ENCODE measurements at places on chromosomes 7 and 10.

- DNase-seq = peak; percentile 88
Observed at GRCh38 chr7:25259487-25260243, 31.4 kb upstream of the NPVF start.

GRCh38 chr7:108347616-108348015, 108.6 kb downstream of the NRCAM start:
- peak; percentile 27 for DNase-seq

GRCh38 chr7:151251328-151251688, 2.8 kb upstream of the SMARCD3 start:
- DNase-seq = no peak

- no peak for DNase-seq
Observed at GRCh38 chr7:63070696-63071095, 928.0 kb upstream of the ZNF722 start.

DNA sequence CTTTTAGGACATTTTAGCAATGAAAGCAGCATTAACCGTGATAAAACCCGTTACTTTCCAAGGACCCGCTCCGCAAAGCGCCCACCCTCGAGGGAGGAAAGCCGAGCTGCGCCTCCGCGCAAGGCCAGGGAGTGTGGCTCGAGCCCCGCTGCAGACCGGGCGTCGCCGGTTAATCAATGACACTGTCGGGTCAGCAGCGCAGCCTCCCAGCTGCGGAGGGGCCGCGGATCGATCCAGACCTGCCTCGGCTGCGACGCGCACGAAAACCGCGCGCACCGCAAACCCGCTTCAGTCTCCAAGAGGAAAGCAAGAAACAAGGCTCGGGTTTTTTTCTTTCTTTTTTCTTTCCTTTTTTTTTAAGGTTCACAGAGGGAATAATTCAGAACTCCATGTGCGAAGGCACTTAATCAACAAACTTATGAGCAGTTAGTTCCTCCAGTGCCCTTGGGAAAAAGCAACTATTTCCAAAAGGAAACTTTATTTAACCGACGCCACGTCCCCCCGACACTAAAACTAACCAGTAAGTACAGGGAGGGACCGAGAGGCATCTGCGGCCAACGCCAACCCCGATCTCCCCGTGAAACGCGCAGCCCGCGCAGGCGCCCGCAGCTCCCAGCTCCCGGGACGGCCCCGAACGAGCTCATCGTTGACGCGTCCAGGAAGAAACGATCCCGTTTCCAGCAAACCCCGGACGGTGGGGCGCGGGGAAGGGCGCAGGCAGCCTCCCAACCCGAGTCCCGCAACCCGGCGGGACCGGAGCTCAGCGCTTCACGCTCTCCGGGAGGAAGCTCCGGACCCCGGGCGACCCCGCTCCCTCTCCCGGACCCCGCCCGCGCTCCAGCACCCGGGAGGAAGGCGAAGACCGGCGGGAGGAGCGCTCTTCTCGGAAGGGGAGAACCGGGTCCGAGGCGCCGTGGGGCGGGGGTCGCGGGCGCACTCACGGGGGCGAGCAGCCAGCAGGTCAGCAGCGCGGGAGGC, 598 bp downstream of the VIPR2 start:
- no peak for DNase-seq

GRCh38 chr10:9877978-9878377, 1139.7 kb upstream of the CELF2 start:
- DNase-seq = no peak

DNA sequence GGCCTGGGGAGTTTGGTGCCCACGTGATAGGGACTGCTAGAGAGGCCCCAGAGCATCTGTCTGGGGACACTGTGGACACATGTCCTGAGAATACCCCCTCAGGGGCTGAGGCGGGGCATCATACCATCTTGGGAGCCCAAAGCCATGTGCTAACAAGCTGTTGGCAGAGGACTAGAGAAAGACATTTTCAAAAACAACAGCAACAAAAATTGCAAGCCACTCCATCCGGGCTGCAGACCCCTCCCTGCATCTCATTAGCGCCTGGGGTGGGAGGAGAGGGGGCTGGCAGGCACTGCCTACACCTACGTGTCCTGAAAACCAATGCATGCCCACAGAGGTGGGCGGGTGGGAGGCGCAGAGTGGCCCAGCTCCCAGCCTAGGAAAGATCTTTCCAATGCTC, 507.4 kb upstream of the PODXL start:
- DNase-seq = no peak

DNA sequence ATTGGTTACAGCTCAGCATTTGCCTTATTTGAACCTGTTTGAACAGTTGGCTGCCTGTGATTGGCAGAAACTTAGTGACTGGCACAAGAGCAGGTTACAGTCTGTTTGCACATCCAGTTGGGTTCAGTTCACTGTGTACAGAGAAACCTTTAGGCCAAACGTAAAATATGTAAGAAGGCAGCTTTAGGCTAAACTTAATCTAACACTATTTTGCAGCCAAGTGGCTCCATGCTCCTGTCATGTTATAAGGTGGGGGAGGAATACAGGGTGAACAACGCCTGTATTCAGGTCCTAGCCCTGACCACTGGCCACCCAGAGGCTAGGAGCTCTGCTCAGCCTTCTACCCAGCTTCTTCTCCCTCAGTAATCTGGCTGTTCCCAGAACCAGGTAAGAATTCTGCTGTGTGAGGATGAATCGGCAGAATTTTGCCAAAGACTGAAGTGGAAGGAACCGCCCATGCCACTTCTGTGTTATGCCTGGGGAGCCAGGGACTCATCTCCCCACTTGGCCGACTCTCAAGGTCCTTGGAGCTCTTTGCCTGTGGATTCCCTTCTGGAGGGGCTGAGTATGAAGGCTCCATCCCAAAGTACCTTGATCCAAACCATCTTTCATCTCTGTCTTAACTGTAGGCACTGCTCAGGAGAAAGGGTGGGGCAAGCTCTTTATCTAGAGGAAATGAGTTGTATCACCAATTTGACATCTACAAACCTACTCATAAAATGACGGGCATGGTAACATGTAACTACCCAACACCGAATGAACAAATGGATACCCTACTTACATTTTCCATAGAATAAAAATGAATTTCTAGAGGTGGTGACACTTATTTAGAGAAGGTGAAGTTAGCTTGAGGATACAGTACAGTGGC, 164.4 kb upstream of the NAMPT start:
- no peak for DNase-seq

GRCh38 chr10:29618341-29619171, 16.2 kb downstream of the SVIL start:
- no peak for DNase-seq

GRCh38 chr7:132059141-132059540, 502.7 kb upstream of the PODXL start:
- no peak for DNase-seq

- no peak for DNase-seq
Observed at GRCh38 chr10:119263951-119264617, 56.7 kb downstream of the GRK5 start.

DNA sequence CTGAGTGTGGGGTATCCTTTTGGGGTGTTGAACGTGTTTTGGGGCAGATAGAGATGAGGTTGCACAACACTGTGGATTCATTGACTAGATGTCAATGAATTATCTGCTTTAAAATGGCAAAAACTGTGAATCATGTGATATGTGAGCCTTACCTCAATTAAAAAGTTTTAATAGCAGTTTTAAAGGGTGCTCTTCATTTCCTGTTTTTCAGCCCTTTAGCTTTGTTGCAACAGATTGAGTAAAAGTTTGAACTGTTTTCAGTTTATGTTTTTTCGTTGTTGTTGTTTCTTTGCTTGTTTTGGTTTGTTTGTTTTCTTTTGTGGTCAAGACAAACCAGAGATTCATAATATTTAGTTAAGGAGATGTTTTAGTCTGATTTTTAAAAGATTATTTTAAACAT, 9.4 kb downstream of the TAS2R41 start:
- DNase-seq = no peak

DNA sequence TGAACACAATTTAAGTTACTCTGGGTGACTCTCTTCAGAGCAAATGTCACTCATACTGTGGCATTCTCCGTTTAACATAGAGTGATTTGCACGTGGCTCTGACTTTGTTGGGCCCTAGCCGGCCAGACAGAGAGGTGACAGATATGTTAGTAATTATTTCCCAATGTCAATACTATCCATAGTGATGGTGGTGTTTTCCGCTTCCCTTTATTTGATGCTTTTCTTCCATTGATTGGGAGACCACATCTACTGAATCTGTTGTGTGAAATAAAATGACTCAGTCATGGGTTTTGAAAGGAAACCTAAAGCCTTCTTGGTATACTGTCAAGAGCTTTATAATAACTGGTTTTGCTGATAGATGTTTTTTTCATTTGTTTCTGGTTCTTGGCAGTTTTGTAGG, 7.4 kb downstream of the AVL9 start:
- DNase-seq = no peak

DNA sequence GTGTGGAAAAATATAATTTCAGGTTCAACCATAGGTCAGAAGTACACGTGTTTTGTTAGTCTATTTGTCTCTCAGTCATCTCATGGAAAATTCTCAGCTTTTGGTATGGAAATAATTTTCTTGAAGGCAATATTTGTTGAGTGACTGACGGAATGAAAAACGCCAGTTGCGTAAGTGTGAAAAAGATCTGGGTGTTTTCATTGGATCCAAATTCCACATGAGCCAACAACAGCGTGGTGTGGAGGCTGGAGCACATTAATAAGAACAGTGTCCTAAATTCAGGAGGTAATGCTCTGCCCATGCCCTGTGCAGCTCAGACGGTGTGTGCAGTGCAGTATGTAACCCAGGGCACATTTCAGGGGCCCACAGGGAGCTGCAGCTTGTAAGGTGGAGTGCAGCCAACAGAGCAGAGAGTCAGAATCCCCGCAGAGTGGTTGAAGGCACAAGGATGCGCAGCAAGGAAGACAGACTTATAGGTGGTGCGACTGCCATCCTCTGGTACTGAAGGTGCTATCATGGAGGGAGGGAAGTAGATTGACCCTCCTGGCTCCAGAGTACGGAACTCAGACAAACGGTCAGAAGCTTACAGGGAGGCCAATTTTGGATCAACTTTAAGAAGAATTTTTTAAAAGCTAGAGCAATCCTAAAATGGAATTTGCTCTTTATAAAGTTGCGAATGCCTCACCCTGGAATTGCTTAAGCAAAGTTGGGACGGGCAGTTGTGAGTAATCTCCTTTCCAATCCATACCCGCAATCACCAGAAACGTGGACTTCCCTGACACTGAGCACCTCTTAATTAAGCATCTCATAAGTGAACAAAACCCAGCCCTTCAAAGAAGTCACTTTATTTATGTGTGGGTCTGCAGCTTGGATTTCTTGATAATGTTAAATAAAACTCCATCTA, 38.0 kb downstream of the EGFR start:
- DNase-seq = no peak

DNA sequence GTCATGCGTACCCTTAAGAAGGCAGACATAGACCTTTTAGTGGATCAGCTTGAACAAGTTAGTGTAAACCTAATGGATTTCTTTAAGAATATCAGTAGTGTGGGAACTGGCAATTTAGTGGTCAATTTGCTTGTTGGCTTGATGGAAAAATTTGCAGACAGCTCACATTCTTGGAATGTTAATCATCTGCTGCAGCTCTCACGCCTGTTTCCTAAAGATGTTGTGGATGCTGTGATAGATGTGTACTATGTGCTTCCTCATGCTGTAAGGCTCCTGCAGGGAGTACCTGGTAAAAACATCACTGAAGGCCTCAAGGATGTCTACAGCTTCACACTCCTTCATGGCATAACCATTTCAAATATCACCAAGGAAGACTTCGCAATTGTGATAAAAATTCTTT, 103.4 kb downstream of the ABCA13 start:
- no peak for DNase-seq

GRCh38 chr10:133106516-133106915, 18.8 kb downstream of the ADGRA1 start:
- no peak for DNase-seq

GRCh38 chr10:44462338-44462914, 77.5 kb upstream of the CXCL12 start:
- no peak for DNase-seq

DNA sequence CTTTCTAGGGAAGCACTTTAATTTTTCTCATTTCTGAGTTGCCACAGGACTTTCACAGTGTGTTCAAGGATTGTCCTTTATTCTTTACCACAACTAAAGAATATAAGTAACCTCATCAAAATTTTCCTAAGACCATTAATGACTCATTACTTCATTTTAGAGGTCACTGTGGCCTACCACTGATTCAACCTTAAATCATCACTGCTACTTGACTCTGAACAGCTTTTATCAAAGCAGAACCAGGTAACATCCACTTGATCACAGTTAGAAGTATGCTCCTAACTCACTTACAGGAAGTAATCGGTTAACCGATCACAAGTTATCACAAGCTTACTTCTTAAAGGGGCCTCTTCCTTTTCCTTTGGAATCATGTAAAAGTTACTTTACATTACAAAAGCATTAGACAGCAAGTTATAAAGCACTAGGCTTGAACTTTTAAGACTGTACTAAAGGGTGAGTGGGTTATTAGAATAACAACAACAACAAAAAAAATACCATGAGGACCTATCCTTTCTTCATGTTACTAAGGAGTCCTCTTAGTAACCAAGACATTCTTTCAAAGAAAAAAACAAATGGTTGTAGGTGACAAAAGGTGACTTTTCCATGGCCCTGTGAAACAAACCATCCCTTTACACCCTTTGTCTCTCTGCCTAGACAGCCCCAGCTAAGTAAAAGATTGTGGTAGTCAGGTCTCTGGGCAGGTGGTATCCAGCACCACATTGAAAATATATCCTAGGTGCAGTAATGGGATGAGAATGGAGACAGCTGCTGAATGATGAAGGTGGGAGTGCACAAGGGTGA, 40.0 kb upstream of the PDK4 start:
- no peak for DNase-seq

DNA sequence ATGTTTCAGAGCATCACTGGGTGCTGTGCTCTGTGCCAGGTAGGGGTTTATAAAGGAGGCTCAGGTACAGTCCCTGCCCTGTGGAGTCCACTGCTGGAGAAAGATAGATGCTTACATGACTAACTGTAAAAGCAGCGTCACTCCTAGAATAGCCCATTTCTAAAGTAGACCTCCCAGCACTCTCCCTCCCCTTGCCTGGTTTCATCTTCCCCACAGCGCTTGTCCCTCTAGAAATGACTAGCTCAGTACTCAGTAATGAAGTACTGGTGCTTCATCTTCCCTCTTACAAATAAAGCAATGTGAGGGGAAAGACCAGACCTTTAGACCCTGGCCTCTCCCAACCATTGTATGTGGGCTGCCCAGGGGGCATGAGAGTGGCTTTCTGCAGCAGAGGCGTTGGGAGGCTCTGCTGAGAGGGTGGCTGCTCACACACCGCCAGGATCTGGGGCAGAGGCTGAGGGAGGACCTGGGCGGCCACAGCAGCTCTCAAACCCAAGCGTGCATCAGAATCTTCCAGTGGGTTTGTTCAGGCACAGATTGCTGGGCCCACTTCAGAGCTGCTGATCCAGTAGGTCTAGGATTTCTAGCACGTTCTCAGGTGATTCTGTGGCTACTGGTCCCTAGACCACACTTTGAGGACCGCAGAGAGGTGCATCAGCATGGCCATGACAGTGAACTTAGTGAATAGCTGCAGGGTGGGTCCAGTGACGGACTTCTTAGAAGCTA, 110.3 kb upstream of the ANLN start:
- no peak for DNase-seq

- no peak for DNase-seq
Observed at GRCh38 chr7:8068892-8069686, 100.5 kb downstream of the GLCCI1 start.

All from NB4 (cell line).